ENCODE measurements at places on chromosomes 6 and 20. TPM values are rescaled to one million over a fixed set of nuclear protein-coding genes. Genes with fewer than 3 reads are reported as not detected.

Gene FERMT1
- 17.0 TPM for total RNA-seq

Gene LST1
- not detected for total RNA-seq

Gene CD83
- total RNA-seq = 1.9 TPM

Gene MYLK2
- total RNA-seq = 0.84 TPM

Gene CLPSL2
- total RNA-seq = 1.4 TPM

Gene TNFRSF6B
- total RNA-seq = 0.53 TPM

Gene SPATA25
- total RNA-seq = 0.23 TPM

Gene KCNQ2
- total RNA-seq = 0.49 TPM

Gene OXT
- not detected for total RNA-seq

Gene UNC5CL
- 0.57 TPM for total RNA-seq

Gene MMS22L
- total RNA-seq = 8.4 TPM

Gene C6orf15
- not detected for total RNA-seq

Gene ESR1
- total RNA-seq = not detected

Measured in A549 treated with RU486 at 1 μM for 4 hours (cell line).